ENCODE measurements at places on chromosomes 5 and 9.

GRCh38 chr9:113992276-113992951 lies 85.7 kb downstream of the AMBP start:
- DNase-seq = no peak

DNA sequence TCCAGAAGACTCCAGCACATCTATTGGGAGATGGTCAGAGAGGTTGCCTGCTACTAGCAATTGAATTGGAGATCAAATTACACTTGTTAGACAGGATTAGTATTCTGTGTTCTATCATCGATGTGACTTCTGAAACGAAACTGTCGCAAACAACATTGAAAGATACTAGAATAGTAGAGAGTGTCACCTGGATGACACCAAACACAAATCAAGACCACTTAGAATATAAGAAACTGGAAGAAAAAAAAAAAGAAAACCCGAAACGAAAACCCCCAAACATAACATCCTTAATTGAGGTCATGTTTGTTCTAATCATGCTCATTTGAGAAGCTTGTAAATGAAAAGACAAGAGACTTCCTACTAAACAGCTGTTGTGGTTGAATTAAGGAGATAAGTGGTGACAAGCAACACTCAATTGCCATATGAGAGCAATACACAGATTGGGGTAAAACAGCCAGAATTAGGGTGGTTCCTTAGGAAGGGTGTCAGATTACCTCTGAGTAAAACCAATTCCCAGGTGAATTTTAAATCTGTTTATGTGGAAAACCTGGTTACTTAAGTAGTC lies 97.6 kb downstream of the BASP1 start:
- DNase-seq = no peak

DNA sequence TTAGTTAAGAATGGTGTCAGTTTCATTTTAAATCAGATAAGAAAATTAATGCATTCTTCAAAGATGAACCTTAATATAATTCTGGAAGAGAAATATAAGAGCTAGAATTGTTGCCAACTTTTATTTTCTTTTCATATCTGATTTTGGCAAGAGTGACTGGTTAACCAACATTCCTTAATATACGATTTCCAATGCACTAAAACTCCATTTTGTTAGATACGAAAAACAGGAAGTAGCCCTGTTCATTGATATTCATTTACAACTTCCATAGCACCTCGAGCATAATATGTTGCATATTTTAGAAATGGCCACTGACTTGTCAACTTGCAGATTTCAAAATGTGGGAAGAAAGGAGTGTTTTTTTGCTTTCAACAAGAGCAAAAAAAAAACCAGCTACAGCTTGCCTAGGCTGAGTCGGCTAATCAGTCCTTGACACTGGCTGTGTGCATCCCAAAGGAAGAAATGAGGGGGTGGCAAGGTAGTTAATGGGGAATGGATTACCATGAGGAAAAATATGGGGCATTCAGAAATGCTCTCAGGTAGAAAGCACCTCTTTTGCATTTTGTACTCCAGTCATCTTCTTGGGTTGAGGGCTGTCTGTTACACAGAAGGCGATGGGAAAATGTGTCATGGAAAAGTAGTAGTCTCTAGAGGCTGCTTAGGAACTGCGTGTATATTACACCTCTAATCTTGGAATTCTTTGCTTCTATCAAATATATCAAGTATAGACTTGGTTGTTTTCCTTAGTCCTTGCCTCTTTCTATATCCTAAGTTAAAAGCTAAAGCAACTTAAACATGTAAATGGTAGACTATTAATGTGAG lies 3.9 kb downstream of the MAP3K1 start:
- peak; percentile 6 for DNase-seq

GRCh38 chr5:128641861-128642260 lies 103.8 kb upstream of the FBN2 start:
- DNase-seq = no peak

DNA sequence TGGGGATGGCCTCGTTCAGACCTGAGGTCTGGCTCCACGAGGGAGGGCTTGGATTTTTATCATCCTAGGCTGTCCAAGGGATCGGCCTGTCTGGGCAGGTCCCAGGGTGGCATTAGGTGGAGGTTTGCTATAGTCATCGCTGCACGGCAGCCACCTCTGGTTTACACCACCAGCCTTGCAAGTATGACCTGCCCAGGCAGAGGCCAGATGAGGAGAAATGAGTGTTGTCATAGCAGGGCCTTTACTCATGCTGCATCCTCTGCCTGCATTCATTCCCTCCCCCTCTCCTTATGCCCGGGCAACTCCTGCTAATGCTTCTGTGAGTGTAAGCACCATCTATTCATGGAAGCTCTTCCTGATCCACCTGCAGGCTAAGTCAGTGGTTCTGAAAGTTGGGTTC lies 15.3 kb upstream of the NDST1 start:
- DNase-seq = peak; percentile 93
